Activated CD4-positive, alpha-beta T cell treated with anti-CD3 and anti-CD28 coated beads, Interleukin-2, amount 50 U/mL, for 4 hours (primary cell): ENCODE measurements at places on chromosomes 2 and 18.

- DNase-seq, result peak; percentile 24
Measured at GRCh38 chr2:174546519-174547506, 50.8 kb downstream of the WIPF1 start.

DNA sequence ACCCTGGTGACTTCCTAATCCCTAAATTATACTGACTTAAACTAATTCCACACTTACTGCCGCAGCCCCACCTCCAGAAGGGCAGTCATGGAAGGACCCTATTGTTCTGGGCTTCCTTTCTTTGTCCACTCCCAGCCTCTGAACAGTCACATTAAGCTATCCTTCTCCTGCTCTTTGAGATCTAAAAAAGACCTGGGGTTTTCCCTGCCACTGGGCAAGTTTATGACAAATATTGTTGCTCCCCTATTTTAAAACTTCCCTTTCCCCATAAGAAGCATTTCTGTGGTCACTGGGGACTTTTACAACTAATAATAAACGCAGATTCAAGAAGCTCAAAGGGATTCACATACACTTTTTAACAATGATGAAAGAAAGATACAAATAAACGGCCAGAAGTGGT lies 47.2 kb upstream of the XPO1 start:
- DNase-seq, result no peak

DNA sequence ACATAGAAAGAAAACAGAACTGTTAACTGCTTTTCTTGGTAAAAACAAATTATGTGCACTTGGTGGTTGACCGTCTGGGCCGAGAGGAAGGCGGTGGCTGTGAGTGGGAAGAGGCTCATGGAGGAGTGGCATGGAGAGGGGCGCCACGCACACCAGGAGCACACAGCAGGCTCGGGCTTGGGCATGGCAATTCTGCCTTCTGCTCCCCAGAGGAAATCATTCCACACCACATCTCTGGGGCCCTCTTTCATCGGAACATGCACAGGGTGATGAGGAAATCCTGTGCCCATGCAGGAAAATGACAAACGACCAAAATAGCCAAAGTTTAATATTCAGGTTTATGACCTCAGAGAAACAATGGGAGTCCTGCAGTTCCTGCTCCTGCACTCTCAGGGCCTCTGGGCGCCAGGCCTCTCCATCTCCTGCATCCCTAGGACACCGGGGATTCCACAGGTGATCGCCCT lies 26.4 kb downstream of the WDFY1 start:
- no peak for DNase-seq

GRCh38 chr2:237625216-237625705 lies 2.1 kb upstream of the LRRFIP1 start:
- no peak for DNase-seq

GRCh38 chr2:55887351-55887750 lies 36.2 kb downstream of the EFEMP1 start:
- no peak for DNase-seq

GRCh38 chr18:48576457-48576771 lies 37.6 kb downstream of the CTIF start:
- no peak for DNase-seq

DNA sequence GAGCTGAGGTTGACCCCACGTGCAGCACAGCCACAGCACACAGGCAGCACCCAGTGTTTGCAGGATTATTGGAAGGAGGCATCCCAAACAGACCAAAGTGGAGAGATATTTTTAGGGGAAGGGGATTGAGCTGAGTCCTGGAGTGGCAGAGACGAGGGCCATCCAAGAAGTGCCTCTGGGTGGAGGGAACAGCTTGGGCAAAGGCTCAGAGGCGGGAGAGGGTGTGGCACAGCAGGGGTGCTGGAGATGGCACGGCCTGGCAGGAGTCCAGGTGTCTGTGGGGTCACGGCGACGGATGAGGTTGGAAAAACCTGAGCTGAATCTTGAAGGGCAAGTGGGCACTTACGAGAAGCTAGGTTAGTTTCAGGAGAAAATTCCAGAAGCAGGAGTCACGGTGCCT lies 60.6 kb downstream of the INHBB start:
- DNase-seq, result no peak

DNA sequence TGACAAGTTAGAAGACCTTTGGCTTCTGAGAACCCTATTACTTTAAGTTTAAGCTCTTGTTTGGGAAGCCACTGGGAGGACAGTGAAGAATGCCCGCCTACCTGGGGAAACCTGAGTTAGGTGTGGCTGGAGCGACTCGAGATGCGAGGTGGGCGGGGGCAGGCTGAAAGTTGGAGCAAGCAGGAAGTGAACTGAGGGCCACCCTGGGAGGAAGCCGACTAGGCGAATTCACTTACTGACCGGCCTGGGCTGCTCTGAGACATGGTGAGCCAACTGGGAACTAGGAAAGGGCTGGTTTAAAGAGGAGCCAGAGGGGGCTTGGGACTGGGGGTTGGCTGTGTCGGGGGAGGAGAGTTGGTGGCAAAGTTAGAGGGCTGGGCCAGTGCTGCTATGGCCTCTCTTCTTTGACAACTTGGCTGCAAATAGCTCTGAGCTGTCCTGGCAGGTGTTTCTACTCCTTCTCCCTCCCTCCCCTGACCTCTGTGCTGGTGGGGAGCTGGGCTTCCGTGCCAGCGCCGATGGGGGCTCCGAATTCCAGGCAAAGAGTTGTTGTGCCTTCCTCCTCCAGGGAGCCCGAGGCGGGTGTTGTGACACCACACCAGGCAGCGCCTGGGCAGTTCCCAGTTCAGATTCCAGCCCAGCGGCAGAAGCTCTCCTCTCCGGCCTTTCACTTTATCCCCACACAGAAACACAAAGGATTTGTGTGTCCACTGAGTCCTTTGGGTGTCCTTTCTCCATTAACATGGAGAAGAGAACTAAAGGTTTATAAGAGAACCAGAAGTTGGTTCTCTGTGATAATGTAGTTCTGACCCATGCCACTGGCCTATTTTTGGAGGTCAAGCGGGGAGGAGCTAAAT lies at the start of gene VAMP8:
Gene VAMP8 (plus strand): TSS at position 201 of the 857 bp plus-strand sequence. CDS start 61 bp downstream, at position 262.
- DNase-seq, result peak; percentile 56

- DNase-seq, result no peak
Measured at GRCh38 chr18:25075331-25075730, 276.6 kb downstream of the ZNF521 start.

GRCh38 chr18:32577561-32577960 lies 106.9 kb upstream of the GAREM1 start:
- DNase-seq, result no peak

GRCh38 chr2:57465967-57466366 lies 580.6 kb upstream of the VRK2 start:
- no peak for DNase-seq

GRCh38 chr2:138440759-138441158 lies 60.8 kb upstream of the SPOPL start:
- DNase-seq, result no peak

DNA sequence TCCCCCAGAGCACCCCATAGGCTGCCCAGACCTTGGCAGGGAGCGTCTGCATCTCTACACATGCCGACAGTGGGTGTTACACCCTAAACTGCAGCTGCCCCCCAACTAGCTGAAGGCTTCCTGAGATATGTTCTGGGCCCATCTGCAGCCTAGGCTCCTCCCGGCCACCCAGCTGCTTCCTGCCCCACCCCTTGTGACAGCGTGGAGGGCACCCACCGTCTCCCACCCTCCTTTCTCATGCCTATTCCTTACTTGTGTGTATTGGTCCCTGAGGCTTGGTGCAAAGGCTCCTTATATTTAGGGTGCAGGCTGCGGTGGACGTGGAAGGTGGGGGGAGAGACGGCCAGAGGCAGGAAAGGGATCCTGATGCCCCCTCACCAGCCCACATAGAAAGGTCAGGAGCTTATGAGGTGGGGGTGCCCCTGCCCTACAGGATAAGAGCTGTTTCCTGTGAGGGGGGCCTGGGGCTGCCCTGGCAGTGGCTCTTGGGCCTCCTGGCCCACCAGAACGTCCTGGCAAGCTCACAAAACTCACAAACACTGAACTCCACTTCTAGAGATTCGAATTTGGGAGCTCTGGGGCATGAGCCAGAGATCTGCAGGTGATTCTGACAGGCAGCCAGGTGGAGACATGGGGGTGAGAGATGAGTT lies 7.3 kb upstream of the PROM2 start:
- no peak for DNase-seq

DNA sequence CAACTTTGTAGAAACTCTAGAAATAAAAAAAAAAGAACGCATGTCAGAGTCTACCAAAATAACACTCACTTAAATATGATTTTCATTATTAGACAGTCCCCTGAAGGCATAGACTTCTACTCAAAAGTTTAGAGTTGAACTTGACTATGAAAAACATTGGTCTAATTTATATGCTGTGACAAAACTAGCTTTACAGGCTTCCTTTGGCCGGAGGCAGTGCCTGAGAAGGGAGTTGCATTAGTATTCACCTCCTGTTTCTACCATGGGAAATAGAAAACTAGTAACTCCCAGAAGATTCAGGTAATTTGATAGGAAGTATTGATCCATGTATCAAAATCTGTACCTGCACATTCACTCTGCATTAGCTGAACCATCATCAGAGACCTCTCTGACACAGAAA lies 163.4 kb upstream of the NOSTRIN start:
- DNase-seq, result no peak

- no peak for DNase-seq
Measured at GRCh38 chr2:50649626-50650402, 382.1 kb downstream of the NRXN1 start.

- no peak for DNase-seq
Measured at GRCh38 chr2:226020956-226021355, 621.4 kb downstream of the NYAP2 start.

GRCh38 chr2:166572937-166573336 lies 78.9 kb upstream of the SCN7A start:
- DNase-seq, result no peak

- DNase-seq, result no peak
Measured at GRCh38 chr18:64254399-64255093, 105.7 kb upstream of the LINC00305 start.

GRCh38 chr2:36618381-36618780 lies 20.4 kb upstream of the FEZ2 start:
- DNase-seq, result no peak

DNA sequence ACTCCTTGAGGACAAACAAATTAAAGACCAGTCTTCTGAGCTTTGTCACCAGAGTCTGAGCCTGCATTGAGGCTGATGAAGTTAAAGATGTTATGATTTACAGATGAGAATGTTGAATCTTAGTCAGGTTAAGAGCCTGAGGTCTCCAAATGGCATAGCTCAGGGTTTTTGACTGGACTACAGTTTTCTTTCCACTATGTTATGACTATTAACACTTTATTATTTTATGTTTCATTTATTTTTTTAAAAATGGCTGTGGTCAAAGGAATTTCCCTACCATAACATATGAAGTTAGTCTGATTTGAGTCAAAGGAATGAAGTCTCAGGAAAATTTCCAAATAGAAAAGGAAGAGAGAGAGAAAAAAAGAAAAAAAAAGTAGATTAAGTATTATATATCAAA lies 39.7 kb upstream of the CWC22 start:
- DNase-seq, result no peak

- DNase-seq, result no peak
Measured at GRCh38 chr2:145119225-145119624, 599.3 kb upstream of the ZEB2 start.

- no peak for DNase-seq
Measured at GRCh38 chr2:234339011-234339410, 157.9 kb downstream of the ARL4C start.

GRCh38 chr2:16943279-16943958 lies 277.8 kb upstream of the CYRIA start:
- DNase-seq, result no peak

DNA sequence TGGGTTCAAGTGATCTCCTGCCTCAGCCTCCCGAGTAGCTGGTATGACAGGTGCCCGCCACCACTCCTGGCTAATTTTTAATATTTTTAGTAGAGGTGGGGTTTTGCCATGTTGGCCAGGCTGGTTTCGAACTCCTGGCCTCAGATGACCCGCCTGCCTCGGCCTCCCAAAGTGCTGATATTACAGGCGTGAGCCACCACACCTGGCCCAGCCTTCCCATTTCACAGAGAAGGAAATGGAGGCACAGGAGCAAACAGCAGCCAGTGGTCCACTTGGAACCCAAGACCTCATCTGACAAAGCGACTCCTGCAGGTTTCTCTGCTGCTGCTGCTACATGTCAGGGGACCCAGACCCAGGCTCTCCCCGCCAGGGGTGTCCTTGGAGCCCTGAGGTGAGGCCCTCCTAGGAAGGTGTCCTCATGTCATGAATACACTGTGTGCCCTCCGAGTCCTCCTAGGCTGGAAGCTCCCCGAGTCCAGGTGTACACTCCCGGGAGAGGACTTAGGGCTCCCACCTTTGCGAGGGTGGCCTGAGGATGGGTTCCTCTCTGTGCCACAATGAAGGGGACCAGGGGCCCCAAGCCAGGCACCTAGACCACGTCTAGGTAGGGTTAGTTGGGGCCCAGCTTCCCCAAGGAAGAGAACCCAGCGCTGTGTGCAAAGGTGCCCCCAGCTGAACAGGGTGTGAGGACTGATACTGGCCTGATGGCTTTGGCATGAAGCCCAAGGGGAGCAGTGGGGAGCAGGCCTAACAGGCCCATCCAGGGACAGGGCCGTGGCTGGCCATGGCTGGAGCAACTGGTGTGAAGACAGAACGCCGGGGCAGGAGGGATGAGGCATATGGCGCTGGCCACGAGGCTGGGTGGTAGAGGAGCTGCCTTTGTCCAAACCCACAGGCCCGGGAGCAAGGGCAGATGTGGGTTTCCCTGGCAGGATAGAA lies 56.1 kb downstream of the HS6ST1 start:
- DNase-seq, result no peak

DNA sequence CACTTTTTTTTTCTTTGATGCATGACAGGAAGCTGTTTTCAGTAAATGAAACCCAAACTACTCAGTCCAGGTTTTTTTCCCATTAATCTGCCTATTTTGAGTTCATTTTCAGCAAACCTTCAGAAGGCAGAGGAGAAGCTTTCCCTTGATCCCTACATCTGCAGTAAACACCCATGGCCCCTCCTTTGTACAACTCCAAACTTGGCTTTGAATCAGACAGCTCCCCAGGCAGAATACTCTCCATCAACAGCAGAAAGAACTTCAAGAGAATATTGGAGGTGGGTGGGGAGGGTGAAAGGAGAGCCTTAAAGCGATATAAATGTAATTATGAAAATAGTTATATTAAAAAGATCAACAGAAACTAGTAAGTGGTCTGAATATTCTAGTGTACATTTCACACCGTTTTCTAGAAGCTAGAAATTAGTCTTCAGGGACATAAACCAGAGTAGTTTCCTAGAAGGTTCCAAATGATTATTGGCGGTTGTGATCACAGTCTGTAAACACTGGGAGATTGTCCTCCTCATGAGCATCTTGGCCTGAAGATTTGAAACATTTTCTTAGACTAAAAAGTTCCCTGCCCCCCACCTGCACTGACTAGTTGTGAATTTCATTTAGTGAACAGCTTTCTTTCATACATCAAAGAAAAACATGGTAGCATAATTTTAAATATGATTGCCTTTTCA lies 75.1 kb upstream of the STK39 start:
- DNase-seq, result no peak

DNA sequence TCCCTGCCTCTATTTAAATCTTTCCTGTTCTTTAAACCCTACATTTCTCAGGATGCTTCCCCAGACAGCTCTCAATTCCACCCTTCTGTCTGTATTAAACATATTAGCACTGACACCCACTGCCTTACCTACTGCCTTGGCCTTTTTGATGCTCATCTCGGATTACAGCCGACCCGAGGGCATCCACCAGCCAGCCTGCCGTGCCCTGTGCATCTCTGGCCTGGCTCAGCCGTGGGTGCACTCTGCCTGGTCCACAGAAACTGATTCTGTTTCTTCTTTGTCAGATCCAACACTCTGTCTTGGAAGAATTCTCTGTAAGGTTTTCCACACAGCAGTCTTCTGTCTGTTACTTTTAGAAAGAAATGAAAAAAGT lies 27.2 kb downstream of the TANC1 start:
- no peak for DNase-seq

- DNase-seq, result no peak
Measured at GRCh38 chr2:161177969-161178368, 17.7 kb downstream of the TANK start.

- DNase-seq, result no peak
Measured at GRCh38 chr18:40006634-40007033, 1948.4 kb upstream of the PIK3C3 start.
